ENCODE measurements at places on chromosomes 5 and 9. TPM values are rescaled to one million over a fixed set of nuclear protein-coding genes. Genes with fewer than 3 reads are reported as not detected.

Gene CDKN2A
- total RNA-seq, result 37.1 TPM

Gene GNA14
- total RNA-seq, result 11.1 TPM

DNA sequence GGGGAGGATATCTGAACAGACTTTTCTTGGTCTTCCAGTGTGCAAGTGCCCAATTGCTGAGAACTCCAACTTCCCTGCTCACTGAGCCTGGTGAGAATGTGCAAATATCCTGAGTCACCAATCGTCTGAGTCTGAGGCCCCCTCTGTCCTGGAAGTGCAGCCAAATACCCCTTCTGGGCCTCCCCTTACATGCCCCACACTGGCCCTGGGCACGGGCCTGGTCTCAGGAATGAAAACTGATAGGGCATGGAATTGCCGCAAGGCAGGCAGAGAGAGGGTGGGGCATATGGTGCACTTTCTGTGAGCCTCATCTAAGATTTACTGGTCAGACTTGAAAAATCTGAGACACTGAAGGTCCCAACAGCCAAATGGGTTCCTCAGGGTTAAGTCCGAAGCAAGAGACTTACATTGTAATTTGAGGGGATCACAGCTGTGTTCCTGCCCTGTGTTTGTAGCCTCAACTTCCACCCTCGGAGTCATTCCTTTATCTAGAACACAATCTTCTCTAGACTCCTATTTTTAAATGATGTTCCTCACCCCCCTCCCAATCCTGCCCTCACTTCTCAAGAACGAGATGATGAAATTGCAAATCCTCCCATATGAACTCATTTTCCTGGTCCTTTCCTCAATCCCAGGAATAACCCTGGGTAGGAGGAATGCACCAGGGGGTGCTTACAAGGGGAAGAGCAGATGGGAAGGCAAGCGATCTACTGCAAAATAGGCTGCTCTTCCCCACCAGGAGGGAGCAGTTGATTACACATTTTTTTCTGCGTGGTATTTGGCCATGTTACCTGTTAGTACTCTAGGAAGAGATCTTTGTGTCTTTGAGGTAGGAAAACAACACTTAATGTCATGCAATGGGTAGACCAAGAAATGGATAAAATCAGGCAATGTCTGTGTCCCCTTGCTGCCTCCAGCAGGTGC is 34.6 kb upstream of the ARHGAP26 start:
- no peaks in the 10 kb centered on the region for H3K36me3 ChIP-seq
- H3K27ac ChIP-seq, result no peak overlapping the region
- no peaks in the 10 kb centered on the region for H3K27me3 ChIP-seq
- H3K4me3 ChIP-seq, result no peak overlapping the region
- DNase-seq, result no peak
- no peaks in the 10 kb centered on the region for H3K4me1 ChIP-seq

- DNase-seq, result no peak
- H3K4me3 ChIP-seq, result no peak overlapping the region
- H3K27ac ChIP-seq, result no peak overlapping the region
- no peaks in the 10 kb centered on the region for H3K27me3 ChIP-seq
These were observed 40.3 kb upstream of the CEP72 start for GRCh38 chr5:571791-572190.

DNA sequence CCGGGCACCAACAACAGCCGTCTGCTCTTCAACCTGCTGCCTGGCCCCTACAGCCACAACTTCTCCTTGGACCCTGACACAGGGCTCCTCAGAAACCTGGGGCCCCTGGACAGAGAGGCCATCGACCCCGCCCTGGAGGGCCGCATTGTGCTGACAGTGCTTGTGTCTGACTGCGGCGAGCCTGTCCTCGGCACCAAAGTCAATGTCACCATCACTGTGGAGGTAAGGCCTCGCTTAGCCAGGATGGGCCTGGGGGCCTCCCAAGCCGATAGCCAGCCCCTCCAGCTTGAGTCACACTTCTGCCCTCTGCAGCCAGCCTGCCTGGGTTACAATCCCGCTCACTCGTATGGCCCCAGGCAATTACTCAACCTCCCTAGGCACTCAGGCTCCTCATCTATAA is 28.6 kb downstream of the GPRIN1 start:
- no peak overlapping the region for H3K4me3 ChIP-seq
- no peaks in the 10 kb centered on the region for H3K4me1 ChIP-seq
- DNase-seq, result no peak

Gene AGXT2
- 5.5 TPM for total RNA-seq

DNA sequence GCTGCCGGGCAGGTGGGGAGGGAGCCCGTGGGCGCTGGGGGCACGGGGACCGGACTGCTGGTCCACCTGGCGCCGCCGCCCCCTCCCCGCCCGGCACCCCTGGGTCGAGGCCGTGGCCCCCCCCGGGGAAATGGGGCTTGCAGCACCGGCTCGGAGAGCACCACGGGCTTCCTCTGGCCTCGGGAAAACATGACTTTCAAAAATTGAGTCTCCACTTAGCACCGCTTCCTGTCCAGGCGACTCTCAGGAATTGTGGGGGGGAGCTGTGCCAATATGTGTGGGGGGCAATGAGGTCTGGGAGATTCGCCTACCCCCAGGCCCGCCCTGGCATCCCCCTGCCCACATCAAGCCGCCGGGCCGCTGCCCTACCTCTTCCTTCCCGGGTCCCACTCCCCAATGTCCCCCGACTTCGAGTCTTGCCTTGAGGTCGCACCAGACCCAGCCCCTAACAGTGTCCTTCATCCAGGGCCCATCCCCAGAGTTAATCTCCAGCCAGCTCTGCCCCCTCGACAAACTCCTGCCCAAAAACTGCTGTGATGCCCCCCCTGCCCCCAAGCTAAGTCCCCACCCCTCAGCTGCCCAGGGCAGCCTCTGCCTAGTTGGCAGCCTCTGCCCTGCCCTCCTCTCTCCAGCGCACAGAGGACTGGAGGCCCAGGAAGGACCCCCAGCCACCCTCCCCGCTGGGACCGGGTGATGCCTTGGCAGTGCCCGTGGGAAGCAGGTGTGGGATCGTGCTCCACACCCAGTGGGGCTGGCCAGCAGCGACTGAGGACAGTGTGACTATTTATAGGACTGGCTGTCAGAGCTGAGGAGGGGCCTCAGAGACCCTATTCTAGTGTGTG is 3.9 kb downstream of the EGFL7 start:
- peak overlapping the region; percentile 57 for H3K4me3 ChIP-seq
- H3K36me3 ChIP-seq, result no peaks in the 10 kb centered on the region
- H3K27me3 ChIP-seq, result peaks cover 6% of the 10 kb centered on the region
- H3K27ac ChIP-seq, result no peak overlapping the region
- DNase-seq, result no peak
- peaks cover 3% of the 10 kb centered on the region for H3K4me1 ChIP-seq

Gene PCDHGC4
- total RNA-seq, result 4.8 TPM

GRCh38 chr9:127841087-127841835 is 13.2 kb downstream of the ENG start:
- H3K27me3 ChIP-seq, result no peaks in the 10 kb centered on the region
- H3K4me1 ChIP-seq, result no peaks in the 10 kb centered on the region
- DNase-seq, result no peak

GRCh38 chr5:78116167-78116566 is 178.3 kb downstream of the AP3B1 start:
- H3K36me3 ChIP-seq, result peaks cover 46% of the 10 kb centered on the region
- no peak overlapping the region for H3K4me3 ChIP-seq
- H3K27ac ChIP-seq, result no peak overlapping the region
- no peaks in the 10 kb centered on the region for H3K4me1 ChIP-seq
- DNase-seq, result no peak

Gene TESK1
- total RNA-seq, result 57.5 TPM

DNA sequence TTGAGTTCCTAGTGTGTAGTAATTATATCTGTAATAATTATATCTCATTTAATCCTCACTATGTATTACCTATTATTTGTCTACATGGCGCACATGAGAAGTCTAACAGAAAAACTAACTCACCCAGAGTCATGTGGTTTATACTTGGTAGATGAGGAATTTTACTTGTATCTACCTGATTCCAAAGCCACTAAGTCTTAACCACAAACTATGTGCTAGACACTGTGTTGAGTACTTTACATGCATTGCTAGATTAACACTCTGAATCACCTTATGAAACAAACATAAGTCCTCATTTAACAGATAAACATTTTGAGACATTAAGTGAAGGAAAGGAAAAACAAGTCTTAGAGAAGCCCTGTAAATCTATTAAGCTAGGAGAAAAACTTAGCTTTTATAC is 404.8 kb downstream of the TLR4 start:
- no peaks in the 10 kb centered on the region for H3K4me1 ChIP-seq
- no peak overlapping the region for H3K27ac ChIP-seq
- H3K27me3 ChIP-seq, result no peaks in the 10 kb centered on the region

GRCh38 chr5:93675460-93676450 is 65.6 kb downstream of the POU5F2 start:
- H3K27me3 ChIP-seq, result no peaks in the 10 kb centered on the region
- no peak for DNase-seq
- no peak overlapping the region for H3K27ac ChIP-seq
- no peaks in the 10 kb centered on the region for H3K36me3 ChIP-seq

Gene S1PR3
- total RNA-seq, result 5.0 TPM
